Stimulated activated CD8-positive, alpha-beta memory T cell treated with anti-CD3 and anti-CD28 coated beads, Interleukin-7, amount 100 ng/mL, for 1 hour (primary cell): ENCODE measurements at places on chromosomes 6 and 20.
A peak's percentile ranks its signal among the peaks of the same experiment; 100 is the strongest.

DNA sequence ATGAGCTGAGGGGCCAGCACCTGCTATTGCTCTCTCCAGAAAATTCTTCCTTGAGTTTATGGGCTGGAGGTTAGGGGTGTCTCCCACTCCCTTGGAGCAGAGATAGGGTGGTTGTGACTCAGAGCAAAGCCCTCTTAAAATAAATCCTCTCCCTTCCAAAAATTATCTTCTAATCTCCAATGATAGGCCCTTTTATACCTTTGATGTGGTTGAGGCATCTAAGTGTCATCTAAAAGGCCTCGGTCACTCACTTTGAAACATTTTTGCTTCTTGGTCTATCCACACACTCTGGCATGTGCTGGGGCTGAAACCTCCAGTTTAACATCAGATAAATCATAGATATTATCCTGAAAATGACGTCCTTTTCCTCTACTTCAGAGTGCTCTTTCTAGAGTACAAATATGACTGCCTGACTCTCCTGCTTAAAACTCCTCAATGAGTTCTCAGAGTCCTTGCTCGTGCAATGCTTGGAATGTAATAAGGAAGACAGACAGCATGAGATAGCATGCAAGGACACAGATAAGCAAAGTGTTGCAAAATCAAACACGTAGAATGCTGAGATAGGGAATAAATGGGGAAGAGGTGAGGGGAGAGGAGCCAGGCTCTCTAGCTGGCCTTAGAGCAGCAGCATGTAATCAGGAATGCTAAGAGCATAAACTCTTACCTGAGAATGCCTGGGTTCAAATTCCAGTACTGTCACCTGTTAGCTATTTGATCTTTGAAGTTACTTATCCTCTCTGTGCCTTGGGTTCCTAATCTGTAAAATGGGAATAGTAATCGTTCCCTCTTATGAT, 374.1 kb upstream of the CITED2 start:
- no peak for DNase-seq

DNA sequence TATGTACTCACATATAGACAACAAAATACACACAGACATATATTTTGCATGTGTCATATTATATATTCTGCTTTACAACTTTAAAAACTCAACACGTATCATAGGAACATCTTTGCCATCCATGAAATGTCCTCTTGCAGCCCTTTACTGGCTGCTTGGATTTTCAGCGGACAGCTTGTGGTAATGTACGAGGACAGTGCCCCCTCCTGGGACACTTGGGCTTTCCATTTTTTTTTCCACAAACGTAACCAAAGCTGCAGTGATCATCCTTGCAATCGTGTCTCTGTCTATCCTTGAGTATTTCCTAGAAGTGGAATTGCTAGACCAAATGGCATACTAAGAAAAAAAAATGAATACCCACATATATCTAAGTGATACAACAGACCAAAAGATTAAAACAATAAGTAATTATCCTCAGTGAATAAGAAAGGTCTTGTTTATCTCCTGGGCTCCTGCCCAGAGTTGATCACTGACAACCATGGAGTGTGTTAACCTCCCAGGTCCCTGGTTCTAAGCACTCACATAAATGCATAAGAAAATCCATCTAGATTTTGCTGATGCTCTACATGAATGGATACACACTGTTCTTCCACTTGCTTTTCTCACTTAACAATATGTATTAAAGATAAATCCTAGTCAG, 18.1 kb downstream of the BPI start:
- DNase-seq = no peak

DNA sequence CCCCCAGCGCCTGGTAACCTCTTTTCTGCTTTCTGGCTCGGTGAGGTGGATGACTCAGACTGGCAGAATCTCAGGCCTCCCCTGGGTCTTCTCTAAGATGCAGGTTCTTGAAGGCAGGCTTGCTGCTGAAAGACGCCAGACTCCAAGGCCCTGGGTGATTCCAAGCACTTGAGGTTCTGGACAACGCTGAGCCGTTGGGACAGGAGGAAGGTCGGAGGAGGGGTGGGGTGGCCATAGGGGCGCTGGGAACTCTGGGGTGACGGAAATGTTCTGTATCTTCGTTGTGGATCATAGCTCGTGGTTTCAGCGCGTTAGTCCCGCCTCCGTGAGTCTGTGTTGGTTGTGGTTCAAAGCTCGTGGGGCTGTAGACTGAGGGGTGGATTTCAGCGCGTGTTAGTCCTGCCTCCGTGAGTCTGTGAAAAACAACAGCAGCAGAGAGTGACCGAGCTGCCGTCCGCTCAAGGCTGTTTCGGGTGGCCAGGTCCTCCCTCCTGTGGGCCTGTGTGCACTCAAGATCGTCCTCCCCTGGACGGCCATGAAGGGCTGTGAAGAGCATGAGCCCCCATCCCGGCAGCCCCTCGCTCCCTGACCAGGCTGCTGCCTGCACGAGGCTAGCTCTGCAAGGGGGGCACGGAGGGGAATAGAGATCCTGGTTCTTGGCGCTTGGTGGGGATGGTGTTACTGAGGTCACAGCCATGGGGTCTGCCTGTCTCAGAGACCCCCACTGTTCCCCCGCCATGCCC, 7.7 kb downstream of the NTSR1 start:
- DNase-seq = peak; percentile 20

- DNase-seq = no peak
These were observed 6.6 kb upstream of the TBC1D7 start for GRCh38 chr6:13334953-13335352.

GRCh38 chr20:60048634-60049521, 90.7 kb downstream of the CDH26 start:
- no peak for DNase-seq

GRCh38 chr6:25042536-25042935, 106.8 kb upstream of the RIPOR2 start:
- no peak for DNase-seq

GRCh38 chr20:23062632-23063031, 13.2 kb upstream of the THBD start:
- DNase-seq = no peak

DNA sequence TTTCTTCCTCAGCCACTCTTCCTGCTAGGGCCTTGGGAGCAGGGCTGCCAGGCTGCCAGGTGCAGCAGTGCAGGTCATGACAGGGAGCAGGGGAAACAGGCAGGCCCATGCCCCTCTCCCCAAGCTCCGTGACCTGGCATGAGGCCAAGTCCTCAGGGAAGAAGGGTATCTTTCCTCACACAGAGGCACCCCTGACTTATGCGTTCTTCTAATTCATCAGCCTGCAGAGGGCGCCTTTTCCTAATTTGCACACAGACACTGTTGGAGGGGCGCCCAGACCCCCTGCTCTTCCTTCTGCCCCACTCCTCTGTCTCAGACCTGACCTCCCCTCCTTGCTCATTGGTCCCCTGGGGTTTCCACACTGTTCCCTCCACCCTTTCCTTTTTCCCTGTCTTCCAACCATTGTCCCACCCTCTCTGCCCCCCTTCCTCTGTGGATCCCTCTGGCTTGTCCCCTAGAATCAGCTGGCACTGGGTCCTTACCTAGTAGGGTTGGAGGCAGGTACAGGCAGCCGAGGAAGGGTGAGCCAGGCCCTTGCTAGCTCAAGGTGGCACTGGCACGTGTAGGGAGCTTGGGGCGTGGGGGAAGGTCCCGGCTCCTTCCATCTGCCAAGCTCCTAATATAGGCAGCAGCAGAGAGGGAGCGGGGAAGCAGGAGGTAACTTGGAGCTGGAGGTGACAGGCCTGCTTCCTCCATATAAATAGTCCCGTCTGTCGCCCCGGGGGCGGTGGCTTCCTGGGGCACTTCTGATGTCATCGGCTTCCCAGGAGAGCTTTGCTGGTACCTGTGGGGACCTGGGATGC, 154.9 kb upstream of the MLN start:
- DNase-seq = no peak

DNA sequence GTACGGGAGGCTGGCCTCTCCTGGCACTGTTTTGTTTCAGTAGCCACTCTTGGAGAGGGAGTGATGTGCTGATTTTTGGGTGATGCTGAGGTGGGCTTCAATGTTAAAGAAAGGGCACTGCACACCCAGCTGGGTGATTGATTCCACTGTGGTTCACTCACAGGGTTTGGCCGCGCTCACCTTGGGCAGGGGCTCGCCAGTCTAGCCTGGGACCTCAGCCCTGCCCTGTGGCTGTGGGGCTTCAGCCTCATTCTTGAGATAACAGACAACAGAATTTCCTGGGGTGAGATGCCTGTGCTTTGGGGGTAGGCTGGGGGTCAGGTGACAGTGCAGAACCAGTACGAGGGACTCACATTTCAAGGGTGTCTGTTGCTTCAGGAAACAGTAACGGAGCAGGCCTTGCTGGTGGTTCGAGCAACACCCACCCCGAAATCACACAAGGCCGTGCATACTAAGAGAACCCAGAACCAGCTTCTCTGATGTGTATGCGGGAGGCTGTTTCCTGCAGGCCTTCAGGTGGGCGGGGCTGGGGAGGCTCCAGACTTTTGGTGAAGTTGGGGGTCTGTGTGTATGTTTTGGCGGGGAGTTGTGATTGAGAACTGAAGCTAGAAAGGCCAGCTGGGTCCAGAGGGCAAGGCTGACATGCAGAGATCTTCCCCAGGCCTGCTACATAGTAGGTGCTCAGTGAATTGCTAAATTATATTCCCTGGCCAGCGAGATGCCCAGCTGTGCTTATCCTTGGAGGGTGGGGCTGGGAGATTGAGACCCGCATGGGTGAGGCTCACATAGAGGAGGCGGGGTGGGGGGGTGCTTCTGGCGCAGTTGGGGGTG, 154.2 kb upstream of the RNF24 start:
- DNase-seq = no peak
